ENCODE measurements at places on chromosomes 11 and 22.

DNA sequence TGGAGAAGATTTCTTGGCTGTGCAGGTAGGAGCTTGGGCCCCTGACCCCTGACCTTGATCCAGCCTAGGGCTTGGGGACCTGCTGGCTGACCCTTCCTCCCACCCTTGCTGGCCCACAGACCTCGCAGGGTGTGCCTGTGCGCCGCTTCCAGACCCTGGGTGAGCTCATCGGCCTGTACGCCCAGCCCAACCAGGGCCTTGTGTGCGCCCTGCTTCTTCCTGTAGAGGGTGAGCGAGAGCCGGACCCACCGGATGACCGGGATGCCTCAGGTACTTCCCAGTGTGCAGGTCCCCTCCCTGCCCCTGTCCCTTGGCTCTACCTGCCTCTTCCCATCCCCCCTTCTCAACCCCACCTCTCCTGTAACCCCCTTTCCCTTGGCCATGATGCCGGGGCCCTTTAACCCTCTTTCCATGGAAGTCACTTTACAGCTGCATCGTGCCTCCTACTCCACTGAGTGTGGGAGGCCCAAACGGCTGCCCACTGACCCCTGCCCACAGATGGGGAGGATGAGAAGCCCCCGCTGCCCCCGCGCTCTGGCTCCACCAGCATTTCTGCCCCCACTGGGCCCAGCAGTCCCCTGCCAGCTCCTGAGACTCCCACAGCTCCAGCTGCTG is 3.8 kb downstream of the INPPL1 start:
- no peak for DNase-seq

DNA sequence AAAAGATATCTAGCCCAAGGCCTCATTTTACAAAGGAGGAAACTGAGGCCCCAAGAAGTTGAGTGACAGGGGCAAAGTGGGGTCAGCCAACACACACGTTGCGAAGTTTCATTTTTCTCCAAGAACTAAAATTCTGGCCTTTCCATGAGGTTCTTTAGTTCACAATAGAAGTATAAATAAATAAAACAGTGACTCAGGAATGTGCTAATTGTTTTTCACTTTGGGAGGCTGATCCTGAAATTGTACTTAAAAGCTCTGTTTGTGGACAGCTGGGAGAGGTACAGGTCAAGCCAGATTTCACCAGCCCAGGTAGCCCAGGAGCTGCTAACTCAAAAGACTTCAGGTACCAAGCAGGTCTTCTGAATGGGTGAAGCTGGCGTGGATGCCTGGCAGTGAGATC is 105.2 kb downstream of the TRAF6 start:
- DNase-seq = no peak

DNA sequence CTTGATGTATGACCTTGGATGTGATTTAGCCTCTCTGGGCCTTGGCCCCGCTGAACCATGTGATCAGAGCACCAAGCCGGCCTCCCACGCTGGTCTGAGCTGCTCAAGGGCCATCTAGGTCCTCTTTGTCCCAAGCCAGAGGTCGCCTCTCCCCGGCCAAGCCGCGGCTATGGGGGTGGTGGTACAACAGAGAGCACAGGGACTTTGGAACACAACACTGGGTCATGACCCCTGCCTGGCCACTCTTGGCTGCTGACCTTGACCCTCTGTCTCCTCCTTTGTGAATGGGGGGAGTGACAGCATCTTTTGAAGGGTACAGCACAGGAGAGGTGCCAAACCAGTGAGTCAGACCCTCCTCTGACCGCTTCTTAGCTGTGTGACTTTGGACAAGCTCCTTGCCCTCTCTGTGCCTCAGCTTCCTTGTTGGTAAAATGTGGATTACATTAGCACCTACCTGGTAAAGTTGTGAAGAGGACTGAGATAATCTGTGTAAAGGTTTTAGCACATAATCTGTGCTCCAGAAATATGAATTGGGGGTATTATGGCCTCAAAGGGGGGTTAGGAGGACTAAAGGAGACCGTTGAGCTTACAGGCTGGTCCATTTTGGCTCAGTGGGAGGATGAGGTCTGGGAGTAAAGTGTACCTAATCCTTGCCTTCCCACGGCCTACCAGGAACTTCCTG is 4.7 kb downstream of the SCYL1 start:
- DNase-seq = no peak

- no peak for DNase-seq
Observed at GRCh38 chr11:115709297-115709696, 205.1 kb upstream of the CADM1 start.

DNA sequence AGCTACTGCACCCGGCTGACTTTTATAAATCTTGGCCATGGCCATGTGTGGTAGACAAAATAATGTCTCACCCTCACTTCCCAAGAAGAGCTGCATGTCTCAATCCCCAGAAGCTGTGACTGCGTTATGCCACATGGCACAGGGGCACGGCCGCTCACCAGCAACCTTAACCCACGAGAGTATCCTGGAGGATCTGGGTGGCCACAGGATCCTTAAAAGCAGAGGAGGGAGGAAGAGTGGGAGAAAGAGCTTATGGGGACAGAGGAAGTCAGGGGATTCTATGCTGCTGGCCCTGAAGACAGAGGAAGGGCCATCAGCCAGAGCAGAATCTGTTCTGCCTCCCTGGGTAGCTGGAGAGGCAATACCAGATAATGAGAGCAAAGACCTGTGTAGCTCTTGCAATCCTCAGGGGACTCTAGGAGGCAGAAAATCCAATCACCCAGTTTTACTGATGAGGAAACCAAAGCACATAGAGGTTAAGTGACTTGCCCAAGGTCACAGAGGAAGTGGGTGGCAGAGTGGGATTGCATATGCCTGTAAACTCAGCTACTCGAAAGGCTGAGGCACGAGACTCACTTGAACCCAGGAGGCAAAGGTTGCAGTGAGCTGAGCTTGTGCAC is 55.3 kb downstream of the CELSR1 start:
- no peak for DNase-seq

GRCh38 chr22:18024956-18025720 is 777 bp upstream of the MICAL3 start:
- DNase-seq = no peak

DNA sequence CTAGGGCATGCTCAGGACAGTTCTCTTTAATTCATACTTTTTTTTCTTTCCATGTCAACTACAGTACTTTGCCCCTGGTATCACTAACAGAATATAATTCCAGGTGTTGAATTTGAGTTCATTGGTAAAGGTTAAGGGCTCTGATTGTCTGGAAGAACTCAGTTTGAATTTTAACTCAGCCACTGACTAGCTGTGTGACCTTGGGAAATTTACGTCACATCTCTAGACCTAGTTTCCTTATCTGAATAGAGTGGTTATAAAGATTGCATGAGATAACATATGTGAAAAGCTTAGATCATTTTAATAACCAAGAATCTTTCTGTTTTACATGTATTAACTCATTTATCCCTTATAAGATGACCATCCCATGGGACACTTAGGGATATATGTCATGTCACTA is 15.8 kb upstream of the ZC3H12C start:
- DNase-seq = no peak

GRCh38 chr11:115627666-115628460 is 123.6 kb upstream of the CADM1 start:
- DNase-seq = no peak

DNA sequence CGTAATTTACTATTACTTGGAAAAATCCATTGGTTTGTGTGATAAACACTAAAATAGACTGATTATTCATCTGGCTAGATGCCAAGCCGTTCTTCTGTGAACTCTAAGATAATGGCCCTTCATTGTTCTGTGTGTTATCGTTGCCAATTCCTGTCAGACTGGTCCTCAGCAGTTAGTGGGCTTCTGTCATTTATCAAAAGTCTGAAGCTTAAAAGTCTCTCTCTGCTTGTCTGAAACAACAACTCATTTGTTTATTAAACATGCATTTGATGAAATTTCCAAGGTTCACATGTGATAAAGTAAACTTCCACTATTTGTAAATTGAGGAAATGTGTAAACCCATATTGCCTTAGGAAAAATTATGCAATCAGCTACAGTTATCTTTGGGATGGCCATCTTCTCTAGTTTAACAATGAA is 21.1 kb upstream of the RDX start:
- DNase-seq = no peak

- no peak for DNase-seq
Observed at GRCh38 chr11:30333405-30333804, 10.5 kb downstream of the ARL14EP start.

GRCh38 chr11:4085575-4085974 is 9.0 kb upstream of the RRM1 start:
- DNase-seq = no peak

- DNase-seq = no peak
Observed at GRCh38 chr22:46894081-46894671, 131.7 kb downstream of the TBC1D22A start.

DNA sequence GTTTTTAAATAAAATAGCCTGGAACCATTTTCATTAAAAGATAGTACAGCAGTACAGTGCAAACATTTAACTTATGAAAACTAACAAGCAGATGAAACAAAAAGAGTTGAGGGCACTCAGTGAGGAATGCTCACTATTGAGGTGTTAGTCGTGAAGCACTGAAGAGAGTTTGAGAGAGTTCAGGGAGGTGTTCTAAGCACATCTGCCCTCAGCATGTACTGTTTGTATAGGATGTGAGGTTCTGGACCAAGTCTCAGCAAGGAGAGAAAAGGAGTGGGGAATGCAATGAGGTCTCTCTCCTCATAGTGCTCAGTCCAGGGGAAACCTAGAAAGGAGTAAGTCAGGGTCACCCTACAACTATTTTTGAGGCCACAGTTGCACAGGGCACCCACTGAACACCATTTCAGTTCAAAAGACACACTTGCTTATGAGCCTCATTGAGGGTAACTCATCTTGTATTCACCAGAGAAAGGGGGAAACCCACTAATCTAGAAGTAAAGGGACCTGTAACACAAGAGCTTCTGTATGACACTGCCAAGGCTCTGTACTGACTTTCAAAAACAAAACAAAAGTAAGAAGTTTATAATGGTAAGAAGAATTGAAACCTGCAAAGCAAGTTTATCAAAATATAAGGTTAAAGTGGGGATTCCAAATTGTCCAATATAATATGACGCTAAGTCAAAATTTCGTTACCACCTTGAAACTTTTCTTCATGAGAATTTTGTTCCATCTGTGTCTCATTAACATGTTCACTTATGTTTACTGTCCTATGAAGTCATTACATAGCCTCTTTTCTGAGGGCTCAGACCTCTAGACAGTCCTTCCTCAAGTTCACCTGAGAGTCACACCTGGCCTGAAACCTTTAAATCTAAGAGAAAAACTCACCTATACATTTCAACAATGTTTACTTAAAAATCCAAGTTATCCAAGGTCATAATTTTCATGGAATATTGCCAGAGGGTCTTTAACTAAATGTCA is 275.3 kb downstream of the ETS1 start:
- DNase-seq = no peak

DNA sequence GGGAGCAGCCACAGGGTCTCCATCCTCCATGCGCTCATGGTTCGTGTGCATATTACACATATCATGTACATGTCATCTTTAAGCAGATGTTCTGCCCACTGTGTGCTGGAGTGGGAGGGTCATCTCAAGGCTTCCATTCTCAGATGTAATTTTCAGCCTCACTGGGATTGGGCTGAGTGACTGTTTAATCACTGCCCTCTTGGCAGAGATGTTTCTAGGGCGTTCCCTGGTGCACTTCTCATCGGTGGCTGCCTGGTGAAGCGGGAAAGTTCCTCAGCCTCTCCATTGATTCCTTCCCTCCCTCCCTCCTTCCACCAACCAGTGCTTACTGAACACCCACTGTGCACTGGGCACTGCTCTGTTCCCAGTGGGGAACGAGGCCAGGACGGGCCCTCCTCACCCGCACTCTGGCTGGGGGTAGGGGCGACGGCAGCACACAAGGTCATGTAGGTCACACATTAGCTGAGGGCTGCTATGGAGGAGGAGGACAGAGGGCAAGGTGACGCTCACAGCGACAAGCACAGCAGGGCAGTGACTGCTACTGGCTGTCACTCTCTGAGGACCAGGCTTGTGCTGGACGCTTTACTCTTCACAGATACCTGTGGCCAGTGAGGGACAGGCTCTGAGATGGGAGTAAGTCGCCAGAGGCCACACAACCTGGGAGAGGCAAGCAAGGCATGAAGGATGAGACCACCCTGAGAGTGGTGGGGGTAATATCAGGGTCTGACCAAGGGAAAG is 22.9 kb downstream of the GNAZ start:
- DNase-seq = no peak

- no peak for DNase-seq
Observed at GRCh38 chr22:20756846-20757245, 17.1 kb upstream of the SERPIND1 start.

DNA sequence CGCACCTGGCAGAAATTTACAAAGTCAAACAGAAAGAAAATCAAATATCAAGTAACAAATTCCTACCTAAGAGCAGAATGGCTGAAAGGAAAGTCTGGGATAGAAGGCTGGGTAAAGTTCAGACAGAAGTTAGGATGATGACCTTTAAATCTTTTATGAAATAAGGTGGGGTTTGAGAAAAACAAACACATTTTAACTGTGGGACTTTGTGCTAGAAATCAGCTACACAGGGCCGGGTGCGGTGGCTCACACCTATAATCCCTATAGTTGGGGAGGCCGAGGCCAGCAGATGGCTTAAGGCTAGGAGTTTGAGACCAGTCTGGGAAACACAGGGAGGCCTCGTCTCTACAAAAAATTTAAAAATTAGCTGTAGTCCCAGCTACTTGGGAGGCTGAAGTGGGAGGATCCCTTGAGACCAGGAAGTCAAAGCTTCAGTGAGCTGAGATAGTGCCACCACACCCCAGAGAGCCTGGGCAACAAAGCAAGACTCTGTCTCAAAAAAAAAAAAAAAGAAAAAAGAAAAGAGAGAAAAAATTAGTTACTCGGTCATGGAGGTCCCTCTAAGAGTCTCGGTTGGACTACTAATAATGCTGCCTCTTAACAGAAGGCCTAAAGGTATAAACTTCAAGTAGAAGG is 119.7 kb upstream of the BID start:
- no peak for DNase-seq

GRCh38 chr22:49943405-49943765 is 17.2 kb upstream of the PIM3 start:
- no peak for DNase-seq

DNA sequence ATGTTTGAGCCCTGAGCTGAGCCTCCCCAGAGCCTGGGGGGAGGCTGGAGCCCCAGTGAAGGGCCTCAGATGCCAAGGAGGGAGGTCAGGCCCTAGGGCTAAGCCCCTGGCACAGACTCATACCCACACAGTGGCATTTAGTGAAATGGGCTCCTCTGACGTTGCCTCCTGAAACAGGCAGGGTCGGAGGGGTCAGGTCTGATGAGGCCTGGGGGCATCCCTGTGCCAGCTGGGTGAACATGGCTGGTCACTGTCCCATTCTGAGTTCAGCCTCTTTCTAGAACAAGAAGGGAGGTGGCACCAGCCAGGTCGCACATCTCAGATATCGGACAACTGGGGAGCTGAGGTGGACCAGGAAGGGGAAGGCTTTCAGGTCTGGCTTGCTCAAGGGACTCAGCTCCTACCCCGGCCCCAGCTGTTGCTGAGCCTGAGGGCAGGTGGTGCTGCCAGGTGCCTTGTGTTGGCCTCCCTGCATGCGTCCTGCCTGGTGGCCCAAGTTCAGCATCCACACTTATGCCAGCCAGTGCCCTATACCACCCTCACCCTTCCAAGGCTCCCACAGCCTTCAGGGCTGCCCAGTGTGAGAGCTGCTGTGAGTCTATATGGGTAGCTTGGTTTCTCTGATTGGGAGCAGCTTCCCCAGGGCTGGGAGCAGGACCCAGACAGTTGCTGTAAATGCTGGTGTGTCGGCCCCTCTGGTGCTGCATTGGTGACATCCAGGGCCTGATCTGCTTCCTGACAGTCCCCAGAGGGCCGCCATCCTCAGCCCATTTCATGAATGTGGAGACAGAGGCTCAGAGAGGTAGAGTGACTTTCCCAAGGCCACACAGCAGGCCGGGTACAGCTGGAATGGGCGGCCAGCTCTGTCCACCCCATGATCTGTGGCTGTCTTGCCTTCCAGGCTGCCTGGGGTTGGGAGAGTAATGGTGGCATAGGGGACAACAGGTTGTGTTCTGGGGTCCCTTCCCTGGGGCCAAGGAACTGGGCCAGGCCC is 32.8 kb upstream of the PPARA start:
- no peak for DNase-seq

Data from naive B cell (primary cell).